ENCODE measurements at places on chromosomes 7 and 10. TPM values are rescaled to one million over a fixed set of nuclear protein-coding genes. Genes with fewer than 3 reads are reported as not detected.

DNA sequence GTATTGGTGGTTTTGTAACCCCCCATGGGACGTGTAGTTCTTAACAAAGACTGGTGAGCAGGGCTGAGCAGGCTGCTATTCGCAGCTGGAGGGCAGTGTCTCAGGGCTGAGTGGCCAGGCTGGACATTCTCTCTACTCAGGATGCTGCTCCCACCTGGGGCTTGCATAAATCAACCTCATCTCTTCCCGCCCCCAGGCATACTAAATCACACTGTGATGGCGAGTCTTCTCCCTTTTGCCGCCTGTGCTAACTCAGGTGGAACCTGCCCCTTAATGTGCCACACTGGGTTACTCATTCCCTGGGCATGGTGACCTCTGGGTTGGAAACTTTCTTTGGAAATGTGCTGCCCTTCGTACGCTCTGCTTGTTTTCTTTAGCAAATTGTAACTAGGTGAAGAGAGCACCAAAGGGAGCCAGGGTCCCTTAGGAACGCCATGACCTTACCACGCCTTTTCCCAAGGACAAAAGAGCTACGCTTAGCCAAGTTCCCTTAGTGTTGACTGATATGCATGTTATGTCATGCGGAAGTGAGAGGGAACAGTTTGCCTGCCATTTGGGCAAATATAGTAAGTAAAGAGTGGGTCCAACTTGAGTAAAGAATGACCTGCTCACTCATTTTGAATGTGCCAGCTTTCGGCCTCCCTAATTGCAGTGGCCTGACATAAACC, 40.4 kb upstream of the COBL start:
- no peak for DNase-seq

The PVRIG gene
- total RNA-seq: not detected

The PTPRE gene
- total RNA-seq: 38.1 TPM

GRCh38 chr7:54837168-54837567, 78.2 kb upstream of the SEC61G start:
- DNase-seq: no peak

DNA sequence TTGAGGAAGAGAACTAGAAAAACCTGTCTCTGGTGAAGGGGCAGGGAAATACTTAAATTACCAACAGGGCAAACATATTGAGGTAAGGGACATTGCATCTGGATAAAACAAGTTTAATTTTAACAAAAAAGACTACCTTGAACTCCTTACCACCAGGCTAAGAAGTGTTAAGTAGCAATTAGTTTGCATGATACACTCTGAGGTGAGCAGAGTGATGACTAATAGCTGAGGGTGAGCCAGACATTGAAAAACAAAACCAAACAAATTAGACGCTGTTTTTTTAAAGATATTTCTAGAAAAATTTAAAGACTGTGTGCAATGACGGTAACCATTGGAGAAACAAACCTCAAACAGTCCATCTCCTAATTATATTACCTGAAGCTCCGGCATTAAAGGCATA, 105.9 kb downstream of the ANKRD7 start:
- DNase-seq: no peak

The YKT6 gene
- total RNA-seq: 42.8 TPM

DNA sequence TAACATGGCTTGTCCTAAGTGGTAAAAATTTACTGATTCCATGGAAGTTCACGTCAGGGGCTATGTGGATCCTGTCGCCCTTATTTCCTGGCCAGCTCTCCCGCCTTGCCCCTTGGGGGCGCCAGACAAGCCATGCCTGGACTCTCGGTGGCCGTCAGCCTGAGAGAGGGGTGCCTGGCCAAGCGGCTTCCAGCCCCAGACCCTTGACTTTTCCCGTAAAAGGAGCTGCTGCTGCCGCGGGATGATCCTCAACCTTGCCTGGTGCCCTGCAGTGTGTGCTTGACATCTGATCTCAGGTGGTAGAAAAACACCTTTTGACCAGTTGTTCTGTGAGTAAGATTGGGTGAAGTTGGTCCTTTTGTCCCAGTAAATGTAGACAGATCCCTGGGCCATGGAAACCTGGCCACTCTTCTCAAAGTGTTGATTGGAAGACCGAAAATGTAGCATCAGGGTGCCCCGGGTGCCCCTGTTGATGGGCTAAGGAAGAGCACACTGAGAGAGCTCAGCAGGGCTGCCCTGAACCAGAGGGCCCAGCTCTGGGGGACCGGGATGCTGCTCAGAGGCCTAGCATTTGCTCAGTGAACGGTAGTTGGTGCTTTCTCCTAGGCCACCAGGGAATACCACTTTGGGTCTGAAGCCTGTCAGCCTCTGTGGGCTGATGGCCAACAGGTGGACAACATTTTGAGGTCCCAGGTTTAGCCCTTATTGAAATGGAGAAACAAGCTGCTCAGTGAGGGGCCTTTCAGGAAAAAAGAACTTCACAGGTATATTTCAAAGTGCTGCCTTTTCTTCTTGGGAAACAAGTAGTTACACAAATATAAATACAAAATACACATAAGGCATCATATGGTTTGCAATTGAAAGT, 162.5 kb downstream of the LRMDA start:
- no peak for DNase-seq

- DNase-seq: no peak
Measured at GRCh38 chr10:7288060-7288690, 122.7 kb downstream of the SFMBT2 start.

The PAX2 gene
- not detected for total RNA-seq

The LIPN gene
- total RNA-seq: not detected

The TAF5 gene
- total RNA-seq: 8.7 TPM

DNA sequence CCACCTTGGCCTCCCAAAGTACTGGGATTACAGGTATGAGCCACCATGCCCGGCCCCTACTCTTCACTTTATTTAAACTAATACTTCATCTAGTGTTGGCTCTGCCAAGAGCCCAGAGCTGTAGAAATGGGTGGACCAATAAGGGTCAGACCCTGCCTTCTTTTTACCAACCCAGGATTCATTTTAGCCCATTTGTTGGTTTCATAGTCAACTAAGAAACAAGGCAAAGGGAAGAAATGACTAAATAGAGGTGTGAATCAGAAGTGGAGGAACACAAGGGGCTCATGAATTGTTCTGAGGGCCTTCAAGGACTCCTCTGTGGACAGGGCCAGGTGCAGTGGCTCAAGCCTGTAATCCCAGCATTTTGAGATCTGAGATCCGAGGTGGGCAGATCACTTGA, 1.1 kb downstream of the ANKRD2 start:
- no peak for DNase-seq

GRCh38 chr7:96327429-96327828, 5.5 kb upstream of the SLC25A13 start:
- DNase-seq: no peak

The FRMD4A gene
- 39.8 TPM for total RNA-seq

DNA sequence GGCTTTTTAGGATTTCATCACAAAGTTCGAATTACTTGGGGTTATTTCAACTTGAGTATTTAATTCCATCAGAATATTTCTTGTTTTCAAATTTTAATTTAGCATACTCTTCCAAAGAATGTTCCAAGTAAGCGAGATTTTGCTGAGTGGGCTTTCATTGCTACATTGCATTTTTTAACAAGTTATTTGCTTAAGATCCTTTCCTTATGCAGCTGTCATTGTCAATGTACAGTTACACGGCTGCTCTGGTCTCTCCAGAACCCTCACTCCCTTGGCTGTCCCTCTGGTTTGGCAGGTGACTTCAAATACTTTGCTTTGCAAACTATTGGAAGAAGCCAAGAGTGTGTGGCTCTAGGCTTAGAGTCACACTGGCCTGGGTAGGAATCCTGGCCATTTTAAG, 80.0 kb downstream of the CFAP58 start:
- DNase-seq: no peak

DNA sequence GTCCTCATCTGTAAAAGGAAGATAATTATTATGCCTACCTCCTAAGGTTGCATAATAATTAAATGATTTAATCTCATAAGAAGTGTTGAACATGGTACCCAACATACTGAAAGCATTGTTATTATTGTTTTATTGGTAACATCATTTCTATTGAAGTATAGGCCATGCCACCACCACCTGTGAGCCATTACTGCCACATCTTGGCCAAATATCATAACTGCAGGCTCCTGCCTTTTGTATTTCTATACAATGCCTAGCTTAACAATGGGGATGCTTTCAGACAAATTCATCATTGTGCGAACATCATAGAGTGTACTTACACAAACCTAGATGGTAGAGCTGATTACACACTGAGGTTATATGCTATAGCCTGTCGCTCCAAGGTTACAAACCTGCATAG, 61.1 kb upstream of the NPSR1 start:
- DNase-seq: no peak

GRCh38 chr7:91383053-91383904, 119.0 kb downstream of the FZD1 start:
- DNase-seq: no peak

The AKR1C8 gene
- total RNA-seq: not detected

Measured in tibial nerve (tissue), 4 donors.